ENCODE measurements at places on chromosomes 5 and 9.

DNA sequence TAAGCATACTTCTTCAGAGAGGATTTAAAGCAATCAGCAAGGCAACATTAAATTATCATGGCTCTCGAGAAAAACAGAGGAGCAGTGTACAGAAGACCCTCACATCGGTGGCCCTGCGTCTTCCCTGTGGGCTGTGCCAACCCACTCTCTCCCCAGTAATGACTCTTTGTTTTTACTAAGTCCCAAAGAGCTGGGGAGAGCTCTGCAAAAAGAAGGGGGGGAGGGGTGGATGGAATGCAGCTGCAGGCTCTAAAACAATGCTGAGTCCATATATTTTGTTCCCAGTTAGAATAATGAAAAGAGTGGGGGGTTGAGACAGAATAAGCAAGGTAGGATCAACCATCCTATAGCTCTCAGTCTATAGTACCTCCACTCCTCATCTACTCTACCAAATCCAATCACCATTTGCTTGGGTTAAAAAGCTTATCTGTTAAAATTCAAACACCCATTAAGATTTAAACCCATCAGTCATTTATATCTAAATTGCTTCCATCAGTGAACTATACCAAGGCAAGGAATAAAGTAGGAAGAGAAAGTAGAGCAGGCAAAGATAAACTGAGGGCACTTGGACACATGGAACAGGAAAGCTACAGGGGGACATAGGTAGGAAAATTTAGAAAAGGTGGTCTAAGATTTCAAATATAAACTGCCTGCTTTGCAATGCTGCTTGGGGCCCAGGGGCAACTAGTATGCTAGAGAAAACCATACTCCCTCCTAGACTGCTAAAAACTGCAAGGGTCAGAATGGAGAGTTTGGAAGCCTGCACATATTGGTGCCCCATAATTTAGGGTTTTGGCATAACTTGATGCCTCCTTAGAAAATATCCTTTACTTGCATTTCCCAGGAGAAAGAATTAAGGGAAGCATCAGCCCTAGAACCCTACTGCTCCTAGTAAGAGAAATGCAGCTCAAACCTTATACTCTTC lies 20.6 kb downstream of the ELL2 start:
- peak; percentile 63 for DNase-seq

DNA sequence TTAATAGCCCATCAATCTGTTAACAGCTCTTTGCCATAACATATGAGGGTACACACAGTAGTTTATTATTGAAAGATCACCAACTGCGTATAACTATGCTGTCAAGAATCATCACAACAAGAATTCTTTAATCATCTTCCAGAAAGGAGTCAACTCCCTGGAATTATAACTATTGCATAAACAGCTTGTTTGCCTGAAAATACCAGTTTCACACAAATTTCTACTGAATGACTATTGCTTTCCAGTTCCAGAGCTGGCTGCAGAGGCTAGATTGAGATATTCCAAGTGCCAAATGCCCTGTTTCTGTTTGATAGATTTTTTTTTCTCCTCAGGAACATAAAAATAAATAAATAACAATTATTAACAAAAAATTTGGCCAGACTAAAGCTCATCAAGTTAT lies 444.7 kb downstream of the TLE1 start:
- DNase-seq = no peak

DNA sequence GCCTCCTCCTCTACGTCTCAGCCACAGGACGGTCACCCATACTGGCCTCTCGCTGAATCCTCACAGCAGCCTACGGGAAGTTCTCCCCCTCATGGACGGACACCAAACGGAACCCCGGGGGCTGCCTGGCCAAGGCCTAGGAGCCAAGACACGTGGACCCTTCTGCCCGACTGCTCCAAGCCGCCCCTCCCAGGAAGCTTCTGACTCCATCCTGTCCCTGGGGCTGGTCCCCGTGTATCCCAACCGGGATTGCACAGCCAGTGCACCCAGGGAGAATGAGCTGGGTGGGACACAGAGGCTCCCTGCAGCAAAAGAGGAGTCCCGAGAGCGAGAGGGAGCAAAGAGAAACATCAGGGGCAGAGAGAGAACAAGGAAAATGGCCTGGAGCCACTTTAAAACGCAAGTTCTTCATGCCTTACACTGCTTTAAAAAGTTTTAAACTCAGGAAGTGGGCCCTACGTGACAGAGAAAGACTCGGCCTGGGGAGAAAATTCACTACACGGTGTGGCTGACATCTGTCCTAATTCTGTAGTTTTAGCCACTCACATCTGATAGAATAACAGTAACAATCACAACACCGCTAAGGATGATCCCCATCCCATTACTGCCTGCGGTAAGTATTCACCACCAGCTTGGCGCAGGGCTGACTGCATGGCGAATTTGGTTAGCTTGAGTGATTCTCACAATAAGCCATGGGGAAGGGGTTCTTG lies 3.0 kb downstream of the FAM78A start:
- no peak for DNase-seq

GRCh38 chr5:133245191-133246052 lies 193.6 kb downstream of the HSPA4 start:
- peak; percentile 86 for DNase-seq

DNA sequence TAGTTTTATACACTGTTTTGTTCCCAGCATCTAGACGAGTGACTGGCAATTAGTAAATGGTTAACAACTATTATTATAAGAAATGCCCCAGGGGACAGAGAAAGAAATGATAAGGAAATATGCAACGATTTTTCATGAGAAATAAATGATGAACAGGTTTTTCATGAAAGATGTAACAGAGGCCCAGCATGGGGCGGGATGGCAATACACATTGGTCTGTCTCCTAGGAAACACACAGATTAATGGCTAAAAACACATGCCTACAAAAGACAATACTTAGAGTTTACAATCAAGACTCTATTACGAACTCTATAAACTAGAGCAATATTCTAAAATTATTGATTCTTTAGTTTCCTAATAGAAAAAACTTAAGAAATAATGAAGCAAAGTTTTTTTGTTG lies 441.5 kb upstream of the CDH9 start:
- no peak for DNase-seq

GRCh38 chr5:124045412-124045811 lies 533.4 kb downstream of the CSNK1G3 start:
- DNase-seq = no peak

- DNase-seq = no peak
Measured at GRCh38 chr5:76716456-76717157, 681 bp downstream of the F2R start.

- no peak for DNase-seq
Measured at GRCh38 chr5:167688341-167689130, 602.9 kb upstream of the WWC1 start.

DNA sequence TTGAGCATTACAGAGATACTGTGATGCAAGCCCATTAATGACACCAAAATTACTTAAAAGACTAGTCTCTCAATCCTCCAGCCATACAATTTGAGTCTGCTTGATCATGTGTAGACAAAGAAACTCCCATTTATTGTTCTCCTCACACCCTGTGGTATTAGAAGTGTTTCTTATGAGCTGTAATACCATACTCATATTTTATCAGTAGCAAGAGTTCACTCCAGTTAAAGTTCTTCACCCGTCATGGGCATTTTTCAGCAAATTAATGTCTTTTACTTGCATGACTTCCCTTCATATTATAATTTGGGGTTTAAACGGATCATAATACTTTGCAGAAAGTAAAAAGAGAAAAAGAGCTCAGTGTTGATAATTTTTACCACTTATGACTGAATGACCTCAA lies 242.9 kb downstream of the BNC2 start:
- DNase-seq = no peak

GRCh38 chr5:169694091-169694625 lies 57.1 kb downstream of the DOCK2 start:
- DNase-seq = peak; percentile 50

DNA sequence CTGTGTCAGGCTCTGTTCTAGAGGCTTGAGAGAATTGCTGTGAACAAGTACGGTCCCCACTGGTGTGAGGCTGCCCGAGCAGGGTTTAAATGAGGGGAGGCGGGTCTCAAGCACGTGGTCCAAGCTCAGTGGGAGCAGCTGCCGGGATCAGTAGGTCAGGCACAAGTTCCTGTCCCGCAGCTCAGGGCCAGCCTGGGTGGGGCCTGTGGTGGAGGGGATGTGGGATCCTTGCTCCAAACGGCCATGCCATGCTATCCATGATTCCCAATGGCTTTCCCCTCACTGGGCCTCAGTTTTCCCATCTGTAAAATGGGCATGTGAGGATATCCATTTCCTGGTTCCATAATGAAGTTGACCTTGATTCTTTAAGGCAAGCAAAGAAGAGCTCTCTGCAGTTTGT lies 17.1 kb downstream of the OBP2B start:
- DNase-seq = no peak

GRCh38 chr9:105973951-105974351 lies 279.6 kb downstream of the TMEM38B start:
- peak; percentile 96 for DNase-seq

- DNase-seq = no peak
Measured at GRCh38 chr9:114954956-114955582, 24.7 kb upstream of the TNFSF8 start.

- DNase-seq = no peak
Measured at GRCh38 chr9:101527066-101527465, 6.6 kb upstream of the RNF20 start.

- peak; percentile 86 for DNase-seq
Measured at GRCh38 chr9:76403352-76403751, 9.1 kb upstream of the RFK start.

DNA sequence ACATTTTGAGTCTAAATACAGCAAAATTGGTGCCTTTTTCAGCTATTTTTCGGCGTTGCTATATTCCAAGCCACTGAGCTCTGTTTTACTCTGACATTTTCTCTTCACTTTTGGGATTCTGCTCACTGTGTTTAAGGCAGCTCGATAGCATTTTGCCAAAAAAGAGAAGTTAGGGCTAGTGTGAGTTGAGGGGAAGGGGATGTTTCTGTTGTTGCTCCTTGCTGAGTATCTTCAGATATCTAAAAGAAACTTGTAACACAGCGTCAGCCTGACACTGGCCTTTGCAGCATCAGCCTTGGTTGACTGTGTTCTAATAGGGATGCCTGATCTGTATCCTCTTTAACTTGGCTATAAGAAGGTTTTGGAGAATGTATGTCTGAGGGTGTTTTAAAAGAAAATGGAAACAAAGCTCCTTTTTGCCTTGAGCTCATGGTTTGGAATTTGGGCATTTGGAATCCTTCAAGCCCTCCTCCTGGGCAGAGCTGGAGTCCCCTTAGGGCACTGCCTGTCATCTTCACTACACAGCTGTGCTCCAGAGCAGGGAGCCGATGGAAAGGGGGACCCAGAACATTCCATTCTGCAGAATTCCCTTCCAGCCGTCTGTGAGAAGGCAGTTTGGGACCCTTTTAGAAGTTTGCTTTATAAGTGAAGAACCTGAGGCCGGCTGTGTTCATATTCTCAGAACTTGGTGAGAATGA lies 63.0 kb downstream of the EXOSC2 start:
- no peak for DNase-seq

GRCh38 chr5:169183576-169183975 lies 117.4 kb downstream of the SLIT3 start:
- peak; percentile 89 for DNase-seq

DNA sequence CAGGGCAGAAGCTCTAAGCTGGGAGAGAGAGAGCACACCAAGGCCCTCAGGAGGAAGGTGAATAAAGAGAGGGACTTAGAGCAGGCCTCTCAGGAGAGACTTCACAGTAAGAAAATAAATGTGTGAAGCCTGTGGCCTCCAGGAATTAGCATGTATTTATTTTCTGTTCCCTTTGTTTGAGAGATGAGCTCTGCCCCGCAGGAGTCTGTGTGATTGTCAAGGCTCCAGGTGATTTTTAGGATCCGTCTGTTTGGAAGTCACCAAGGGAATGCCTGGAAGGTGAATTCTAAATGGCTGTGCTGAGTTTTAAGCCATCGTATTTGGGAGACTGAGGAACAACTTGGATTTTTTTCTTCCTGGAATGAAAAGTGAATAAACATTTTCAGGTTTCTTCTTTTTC lies 108.3 kb upstream of the ICE1 start:
- no peak for DNase-seq

DNA sequence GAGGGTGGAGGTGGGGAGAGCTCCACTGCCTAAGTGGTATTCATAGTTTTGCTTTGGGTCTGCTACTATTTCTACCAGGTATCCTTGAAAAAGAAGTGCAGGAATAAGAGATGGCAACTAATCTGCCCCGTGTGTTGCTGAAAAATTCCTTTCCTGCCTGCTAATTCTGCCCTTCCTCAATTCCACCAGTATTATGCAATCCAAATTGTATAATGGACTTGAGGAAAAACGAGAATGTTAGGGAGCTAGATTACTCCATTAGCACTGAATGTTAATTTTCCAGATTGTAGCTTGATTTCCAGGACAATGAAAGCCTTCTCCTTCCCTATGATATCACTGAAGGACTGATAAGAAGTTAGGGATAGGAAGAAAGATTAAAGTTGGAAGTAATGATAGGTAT lies 16.9 kb downstream of the ADAM19 start:
- no peak for DNase-seq

- DNase-seq = no peak
Measured at GRCh38 chr9:93134740-93135444, 841 bp upstream of the NINJ1 start.

- DNase-seq = peak; percentile 14
Measured at GRCh38 chr9:21160178-21160577, 6.3 kb downstream of the IFNA21 start.

- DNase-seq = no peak
Measured at GRCh38 chr9:92424340-92424739, at the start of gene OMD. TSS of gene OMD (minus strand) at chr9:92424471. CDS start at chr9:92417558, 6,913 bp downstream.

DNA sequence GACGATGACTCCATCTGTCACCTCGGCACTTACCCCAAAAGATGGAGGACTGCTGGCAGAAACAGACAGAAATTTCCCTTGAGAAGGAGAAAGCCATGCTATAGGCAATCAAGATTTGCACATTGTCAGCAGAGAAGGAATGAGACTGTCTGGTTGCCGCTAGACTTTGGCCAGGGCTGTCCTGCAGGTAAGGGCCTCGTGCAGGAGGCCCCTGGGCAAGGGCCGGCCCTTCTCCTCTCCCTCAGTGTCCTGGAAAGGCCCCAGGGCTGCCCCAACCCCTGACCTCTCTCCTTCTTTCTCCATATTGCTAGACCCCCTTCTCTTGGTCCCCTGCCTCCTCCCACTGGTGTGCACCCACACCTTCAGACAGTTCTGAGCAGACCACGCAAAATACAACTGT lies 14.6 kb upstream of the KCNIP1 start:
- no peak for DNase-seq

DNA sequence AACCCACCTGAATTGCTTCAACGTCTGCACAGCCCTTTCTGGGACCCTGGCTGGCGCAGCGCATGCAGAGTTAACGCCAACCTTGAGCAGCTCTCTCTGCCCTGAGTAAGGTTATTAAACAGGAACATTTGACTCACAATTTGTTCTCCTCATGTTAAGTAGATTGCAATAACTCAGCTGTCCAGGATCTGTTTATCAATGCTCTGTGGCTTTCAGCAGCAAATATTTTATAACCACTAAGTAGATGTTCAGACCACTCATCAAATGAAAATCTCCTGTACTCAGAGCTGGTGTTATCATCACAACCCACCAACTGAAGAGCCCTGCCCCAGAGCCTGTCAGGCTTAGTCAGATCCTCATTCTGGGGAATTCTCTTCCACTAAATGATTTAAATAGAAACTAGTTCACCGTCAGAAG lies 403.0 kb downstream of the ZNF608 start:
- DNase-seq = peak; percentile 93

Data from fibroblast of skin of back (primary cell).